ENCODE measurements at places on chromosomes 5 and 9. TPM values are rescaled to one million over a fixed set of nuclear protein-coding genes. Genes with fewer than 3 reads are reported as not detected.

GRCh38 chr5:57884346-57885102, 401.9 kb upstream of the ACTBL2 start:
- H3K27me3 ChIP-seq, result no peaks in the 10 kb centered on the region
- no peak overlapping the region for H3K4me3 ChIP-seq
- H3K27ac ChIP-seq, result no peak overlapping the region
- H3K36me3 ChIP-seq, result no peaks in the 10 kb centered on the region

DNA sequence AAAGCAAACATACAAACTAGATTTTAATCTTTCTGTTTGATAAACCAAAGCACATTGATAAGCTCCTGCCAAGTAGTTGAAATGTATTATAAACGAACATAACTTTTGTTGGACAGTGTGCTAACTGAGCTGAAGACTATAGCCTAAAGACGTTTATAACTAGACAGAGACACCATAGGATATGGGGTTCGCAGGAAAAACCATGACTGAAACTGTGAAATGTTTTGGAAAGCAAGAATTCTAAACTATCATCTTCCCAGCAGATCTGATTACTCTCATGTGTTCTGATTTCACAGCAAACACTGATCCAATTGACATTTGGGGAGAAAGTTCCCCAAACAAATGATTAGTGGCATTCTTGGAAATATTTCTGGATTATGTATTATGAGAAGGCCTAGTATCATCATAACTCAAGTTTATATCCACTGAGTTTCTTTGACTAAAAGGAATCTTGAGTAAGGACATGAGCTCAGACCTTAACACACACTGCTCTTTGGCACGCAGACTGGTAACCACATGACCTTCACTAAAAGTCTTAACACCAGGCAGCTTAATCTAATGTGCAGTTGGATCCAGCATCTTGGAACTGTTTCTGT, 375.2 kb downstream of the ZNF608 start:
- DNase-seq, result peak; percentile 37
- peak overlapping the region; percentile 7 for H3K27ac ChIP-seq
- no peaks in the 10 kb centered on the region for H3K27me3 ChIP-seq

DNA sequence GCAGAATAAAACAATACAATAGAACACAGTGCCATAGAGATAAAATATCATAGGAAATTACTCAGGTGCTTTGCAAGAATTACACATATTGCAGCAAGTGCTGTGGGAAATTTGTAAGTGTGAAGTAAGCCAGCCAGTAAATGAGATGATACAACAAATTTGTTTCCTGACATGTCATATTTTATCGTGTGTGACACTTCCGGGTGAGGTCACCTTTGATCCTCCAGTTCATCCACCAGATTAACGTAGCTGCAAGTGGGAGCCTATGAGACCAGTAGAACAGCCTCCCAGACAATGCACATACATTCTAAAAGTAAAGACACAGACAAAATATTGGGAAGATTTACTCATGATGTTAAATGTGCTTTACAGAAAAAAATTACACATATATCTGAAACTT, 72.2 kb downstream of the PRDM9 start:
- no peak overlapping the region for H3K27ac ChIP-seq
- no peak overlapping the region for H3K4me3 ChIP-seq
- no peaks in the 10 kb centered on the region for H3K27me3 ChIP-seq
- H3K4me1 ChIP-seq, result no peaks in the 10 kb centered on the region
- no peak for DNase-seq

DNA sequence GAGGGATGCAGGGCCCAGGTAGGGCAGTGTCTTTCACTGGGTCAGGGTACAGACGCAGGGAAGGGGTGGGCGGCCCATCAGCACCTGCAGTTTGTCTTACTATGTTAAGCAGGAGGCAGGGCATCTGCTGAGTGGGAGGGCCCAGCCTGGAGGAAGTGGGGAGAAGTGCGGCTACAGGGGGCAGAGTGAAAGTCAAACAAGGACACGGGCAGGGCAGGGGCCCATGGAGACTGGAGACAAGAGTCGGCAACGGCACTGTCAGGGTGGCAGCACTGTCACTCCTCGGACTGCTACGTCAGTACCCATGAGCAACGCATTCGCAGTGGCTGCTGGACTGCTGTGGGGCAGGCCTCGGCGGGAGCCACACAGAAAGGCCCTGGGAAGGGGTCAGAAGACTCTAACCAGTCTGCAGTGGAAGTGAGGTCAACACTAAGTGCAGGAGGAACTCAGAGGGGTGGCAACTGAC, 19.7 kb downstream of the CAMSAP1 start:
- peak overlapping the region; percentile 56 for H3K27ac ChIP-seq
- peak overlapping the region; percentile 37 for H3K4me3 ChIP-seq
- peaks cover 84% of the 10 kb centered on the region for H3K4me1 ChIP-seq
- no peaks in the 10 kb centered on the region for H3K27me3 ChIP-seq

GRCh38 chr5:9919306-9920030, 289.3 kb upstream of the TAS2R1 start:
- H3K4me3 ChIP-seq, result no peak overlapping the region
- no peaks in the 10 kb centered on the region for H3K27me3 ChIP-seq
- no peak for DNase-seq
- H3K4me1 ChIP-seq, result no peaks in the 10 kb centered on the region

DNA sequence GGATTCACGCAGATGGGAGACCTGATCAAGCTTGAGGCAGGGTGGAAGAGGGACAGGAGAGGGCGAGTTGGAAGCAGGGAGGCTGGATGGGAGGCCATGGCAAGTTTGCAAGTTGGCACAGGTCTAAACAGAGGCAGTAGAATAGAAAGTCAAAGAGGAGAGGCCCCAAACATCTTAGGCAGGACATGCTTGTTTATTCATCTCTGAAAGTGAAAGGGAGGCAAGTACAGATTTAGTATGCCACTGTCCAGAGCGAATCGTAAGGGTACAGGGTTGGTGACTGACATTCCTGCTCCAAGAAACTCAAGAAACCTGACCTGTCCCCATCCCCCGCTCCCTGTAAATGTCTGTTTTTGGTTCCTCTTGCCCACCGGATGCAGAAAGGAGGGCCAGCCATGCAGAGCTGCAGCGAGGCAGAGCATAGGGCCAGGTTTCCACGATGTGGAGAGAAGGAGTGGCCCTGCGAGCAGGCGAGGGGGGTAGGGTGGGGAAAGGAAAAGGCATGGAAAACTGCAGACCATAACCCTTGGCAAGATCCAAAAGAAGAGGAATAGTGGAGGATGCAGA, 96.2 kb upstream of the BOD1 start:
- H3K4me1 ChIP-seq, result peaks cover 5% of the 10 kb centered on the region
- no peaks in the 10 kb centered on the region for H3K36me3 ChIP-seq
- H3K4me3 ChIP-seq, result no peak overlapping the region
- H3K27me3 ChIP-seq, result no peaks in the 10 kb centered on the region
- H3K27ac ChIP-seq, result no peak overlapping the region

DNA sequence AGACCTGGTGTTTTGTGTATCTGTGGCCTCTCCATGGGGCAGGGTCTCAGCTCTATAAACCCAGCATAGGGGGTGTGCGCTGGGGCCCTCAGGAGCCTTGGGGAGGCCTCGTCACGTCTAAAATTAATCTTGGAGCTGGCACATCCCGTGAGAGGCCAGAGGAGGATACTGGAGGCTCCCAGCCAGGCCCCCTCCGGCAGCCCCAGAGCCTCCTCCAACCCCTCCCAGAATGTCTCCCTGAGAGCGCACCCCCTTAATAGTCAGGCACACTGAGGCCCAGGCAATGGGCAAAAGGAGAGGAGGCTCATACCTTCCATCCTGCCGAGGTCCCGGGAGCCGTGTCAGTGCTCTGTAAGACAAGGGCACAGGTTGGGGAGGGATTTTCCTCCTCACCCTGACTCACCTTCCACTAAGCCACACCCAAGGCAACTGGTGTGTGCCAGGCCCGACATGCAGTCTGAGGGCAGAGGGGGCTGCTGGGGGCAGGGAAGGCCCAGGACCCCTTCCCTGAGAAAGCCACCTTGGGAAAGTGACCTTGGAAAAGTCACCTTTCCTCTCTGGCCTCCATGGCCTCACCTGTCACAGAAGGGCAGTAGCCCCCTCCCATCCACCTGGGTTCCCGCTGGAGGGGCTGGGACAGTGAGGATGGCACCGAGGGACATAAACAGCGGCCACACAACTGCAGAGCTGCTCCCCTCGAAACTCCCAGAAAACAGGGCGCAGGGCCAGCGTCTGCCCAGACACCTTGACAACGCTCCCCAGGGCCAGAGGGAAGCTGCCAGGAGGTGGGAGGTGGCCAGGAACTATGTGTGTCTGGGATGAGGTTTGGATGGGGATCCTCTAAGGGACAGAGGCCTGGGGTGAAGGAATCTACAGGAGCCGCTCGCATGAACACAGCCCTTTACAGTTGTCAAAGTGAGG, 2.9 kb downstream of the AK1 start:
- H3K4me1 ChIP-seq, result peaks cover 79% of the 10 kb centered on the region
- H3K4me3 ChIP-seq, result peak overlapping the region; percentile 77
- no peak for DNase-seq
- H3K27ac ChIP-seq, result peak overlapping the region; percentile 93

- no peaks in the 10 kb centered on the region for H3K36me3 ChIP-seq
- no peaks in the 10 kb centered on the region for H3K27me3 ChIP-seq
- H3K4me3 ChIP-seq, result no peak overlapping the region
- peaks cover 31% of the 10 kb centered on the region for H3K4me1 ChIP-seq
- no peak for DNase-seq
Measured at GRCh38 chr5:56176155-56176798, 56.9 kb downstream of the ANKRD55 start.

- H3K27ac ChIP-seq, result peak overlapping the region; percentile 96
- H3K27me3 ChIP-seq, result no peaks in the 10 kb centered on the region
- H3K4me3 ChIP-seq, result peak overlapping the region; percentile 99
- H3K4me1 ChIP-seq, result peaks cover 52% of the 10 kb centered on the region
- H3K36me3 ChIP-seq, result no peaks in the 10 kb centered on the region
Measured at GRCh38 chr9:130040984-130041647, 1.9 kb downstream of the FNBP1 start.

DNA sequence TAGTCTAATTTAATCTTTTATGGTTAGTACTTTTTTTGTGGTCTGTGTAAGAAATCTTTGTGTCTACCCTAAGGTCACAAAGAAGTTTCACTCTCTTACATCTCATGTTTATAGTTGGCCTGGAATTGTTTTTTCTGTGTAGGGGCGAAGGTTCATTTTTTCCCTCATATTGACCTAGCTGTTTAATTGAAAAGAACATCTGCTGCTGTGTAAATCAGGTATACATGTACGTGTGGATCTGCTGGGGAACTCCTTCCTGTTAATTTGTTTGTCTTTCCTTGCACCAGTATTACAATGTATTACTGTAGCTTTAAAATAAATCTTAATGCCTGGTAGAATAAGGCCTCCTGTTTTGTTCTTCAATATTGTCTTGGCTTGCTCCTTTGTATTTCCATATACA, 37.8 kb downstream of the EXOSC2 start:
- no peak overlapping the region for H3K27ac ChIP-seq
- no peak for DNase-seq
- H3K36me3 ChIP-seq, result no peaks in the 10 kb centered on the region
- no peak overlapping the region for H3K4me3 ChIP-seq

DNA sequence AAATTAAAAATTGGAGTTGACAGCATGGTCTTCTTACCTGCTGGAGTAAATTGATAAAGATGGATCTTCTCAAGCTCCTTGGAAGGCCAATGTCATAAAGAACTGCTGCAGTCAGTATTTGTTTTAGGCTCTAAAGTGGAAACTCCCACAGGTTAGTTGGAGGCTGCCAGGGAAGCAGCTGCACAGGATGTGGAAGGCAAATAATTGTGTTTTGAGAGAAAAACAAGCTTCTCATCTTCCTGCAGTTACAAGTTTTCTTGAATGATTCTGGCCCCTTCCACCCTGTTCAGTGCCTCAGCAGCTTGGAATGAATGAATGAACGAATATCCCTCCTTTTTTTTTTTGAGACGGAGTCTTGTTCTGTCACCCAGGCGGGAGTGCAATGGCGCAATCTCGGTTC, 13.9 kb downstream of the MROH2B start:
- H3K27me3 ChIP-seq, result no peaks in the 10 kb centered on the region
- no peaks in the 10 kb centered on the region for H3K4me1 ChIP-seq
- no peak overlapping the region for H3K27ac ChIP-seq

OMD gene
- 6.4 TPM for total RNA-seq

PCDHB7 gene
- 0.55 TPM for total RNA-seq

SLC6A18 gene
- total RNA-seq, result not detected

WNT8A gene
- not detected for total RNA-seq

NAA35 gene
- total RNA-seq, result 17.9 TPM

BHMT2 gene
- 7.9 TPM for total RNA-seq

All from left ventricle myocardium inferior (tissue), 1 donor.